Endodermal cell (in vitro differentiated cells): ENCODE measurements at places on chromosomes 2 and 18.
A peak's percentile ranks its signal among the peaks of the same experiment; 100 is the strongest.

- peak; percentile 35 for DNase-seq
Measured at GRCh38 chr18:48826271-48826670, 124.5 kb downstream of the SMAD7 start.

GRCh38 chr2:200335657-200336056, 29.2 kb downstream of the SPATS2L start:
- no peak for DNase-seq

- peak; percentile 29 for DNase-seq
Measured at GRCh38 chr2:219638948-219639755, 11.7 kb downstream of the SLC4A3 start.

DNA sequence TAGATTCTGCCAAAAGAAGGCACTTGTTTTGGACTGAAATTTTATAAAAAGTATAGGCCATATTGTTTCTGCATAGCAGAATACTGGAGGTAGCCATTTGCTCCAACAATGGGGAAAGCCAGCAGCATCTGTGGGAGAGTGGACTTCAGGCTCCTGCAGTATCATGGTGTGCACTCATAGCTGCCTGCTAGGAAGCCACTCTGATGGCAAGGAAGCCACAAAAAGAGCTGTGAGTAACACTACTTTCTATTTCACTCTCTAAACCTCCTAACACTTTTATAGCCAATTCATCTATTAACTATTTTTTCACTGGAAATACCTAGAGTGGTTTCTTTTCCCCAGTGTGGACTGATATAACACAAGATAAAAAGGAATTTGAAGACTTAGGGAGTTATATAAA, 144.4 kb upstream of the KCNJ3 start:
- no peak for DNase-seq
